Thyroid gland (tissue), 4 donors: ENCODE measurements at places on chromosomes 5 and 9. TPM values are rescaled to one million over a fixed set of nuclear protein-coding genes. Genes with fewer than 3 reads are reported as not detected.

DNA sequence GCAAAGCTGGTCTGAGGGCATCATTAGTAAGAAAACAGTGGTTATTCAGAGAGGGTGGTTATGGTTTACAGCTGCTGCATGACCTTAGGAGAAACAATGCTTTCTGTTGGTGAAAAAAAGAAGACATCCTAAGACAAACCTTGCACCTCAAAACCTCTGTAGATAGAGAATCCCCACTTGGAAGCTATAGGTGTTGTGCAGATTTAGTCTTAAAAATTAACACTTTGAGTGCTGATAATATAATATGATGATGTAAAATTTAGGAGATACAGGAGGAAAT is 1.4 kb upstream of the PTTG1 start:
- DNase-seq, result no peak
- peaks cover 40% of the 10 kb centered on the region for H3K4me1 ChIP-seq
- no peaks in the 10 kb centered on the region for H3K36me3 ChIP-seq
- no peak overlapping the region for H3K27ac ChIP-seq
- H3K4me3 ChIP-seq, result no peak overlapping the region
- H3K27me3 ChIP-seq, result no peaks in the 10 kb centered on the region

GRCh38 chr5:32059761-32060530 is 114.2 kb downstream of the GOLPH3 start:
- no peaks in the 10 kb centered on the region for H3K4me1 ChIP-seq
- no peaks in the 10 kb centered on the region for H3K36me3 ChIP-seq
- DNase-seq, result no peak
- H3K27ac ChIP-seq, result no peak overlapping the region
- no peak overlapping the region for H3K4me3 ChIP-seq

DNA sequence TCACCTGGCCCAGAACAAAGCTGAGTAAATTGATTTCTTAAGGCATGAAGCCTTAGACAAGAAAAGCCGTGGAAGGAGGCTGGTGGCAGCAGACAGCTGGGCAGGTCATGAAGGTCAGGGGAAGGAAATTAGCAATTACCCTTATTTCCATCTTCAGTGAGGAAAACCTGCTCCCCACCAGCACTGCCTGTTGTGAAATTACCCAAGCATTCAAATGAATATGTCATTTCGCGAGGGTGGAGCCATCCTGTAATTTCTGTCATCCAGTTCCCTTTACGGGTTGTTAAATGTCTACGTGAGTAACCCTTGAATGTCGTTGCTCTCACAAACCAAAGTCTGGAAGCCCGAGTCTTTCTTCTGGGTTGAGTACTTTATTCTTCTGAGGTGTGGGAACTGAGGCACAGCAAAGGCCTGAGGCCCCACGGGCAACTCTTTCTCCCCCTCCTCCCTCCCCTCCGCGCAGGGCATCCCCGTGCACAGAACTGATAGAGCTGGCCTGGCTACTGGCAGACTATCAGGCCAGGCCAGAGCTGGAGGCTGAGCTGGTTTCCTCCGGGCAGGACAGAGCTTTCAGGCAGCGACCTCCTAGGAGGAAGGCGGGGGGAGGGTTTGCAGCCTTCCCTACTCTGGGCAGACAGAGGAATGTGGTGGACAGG is 22.0 kb upstream of the AK3 start:
- H3K27ac ChIP-seq, result no peak overlapping the region
- H3K36me3 ChIP-seq, result no peaks in the 10 kb centered on the region
- H3K27me3 ChIP-seq, result no peaks in the 10 kb centered on the region
- H3K4me3 ChIP-seq, result no peak overlapping the region

DNA sequence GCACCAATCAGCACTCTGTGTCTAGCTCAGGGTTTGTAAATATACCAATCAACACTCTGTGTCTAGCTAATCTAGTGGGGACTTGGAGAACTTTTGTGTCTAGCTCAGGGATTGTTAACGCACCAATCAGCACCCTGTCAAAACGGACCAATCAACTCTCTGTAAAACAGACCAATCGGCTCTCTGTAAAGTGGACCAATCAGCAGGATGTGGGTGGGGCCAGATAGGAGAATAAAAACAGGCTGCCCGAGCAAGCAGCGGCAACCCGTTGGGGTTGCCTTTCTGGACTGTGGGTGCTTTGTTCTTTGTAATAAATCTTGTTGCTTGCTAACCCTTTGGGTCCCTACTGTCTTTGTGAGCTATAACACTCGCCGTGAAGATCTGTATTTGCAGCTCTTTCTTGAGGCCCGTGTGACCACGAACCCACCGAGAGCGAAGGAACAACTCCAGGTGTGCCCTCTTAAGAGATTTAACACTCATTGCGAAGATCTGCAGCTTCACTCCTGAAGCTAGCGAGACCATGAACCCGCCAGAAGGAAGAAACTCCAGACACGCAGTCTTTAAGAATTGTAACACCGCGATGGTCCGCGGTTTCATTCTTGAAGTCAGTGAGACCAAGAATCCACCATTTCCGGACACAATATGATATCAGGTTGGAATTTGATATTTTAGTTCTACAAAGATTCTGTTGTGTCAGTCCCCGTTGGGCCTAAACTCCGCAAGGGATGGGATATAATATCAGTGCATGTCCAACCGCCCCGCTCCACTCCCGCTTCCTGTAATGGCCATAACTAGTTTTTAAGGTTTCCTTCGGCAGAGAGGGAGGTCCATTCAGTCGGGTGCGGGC is 740 bp upstream of the TRMT10B start:
- H3K4me3 ChIP-seq, result no peak overlapping the region
- no peaks in the 10 kb centered on the region for H3K27me3 ChIP-seq
- H3K4me1 ChIP-seq, result no peaks in the 10 kb centered on the region
- H3K36me3 ChIP-seq, result no peaks in the 10 kb centered on the region

The ANKRD20A1 gene
- total RNA-seq, result 2.7 TPM

The TOR4A gene
- total RNA-seq, result 11.2 TPM
